ENCODE measurements at places on chromosomes 2 and 18.
A peak's percentile ranks its signal among the peaks of the same experiment; 100 is the strongest.

DNA sequence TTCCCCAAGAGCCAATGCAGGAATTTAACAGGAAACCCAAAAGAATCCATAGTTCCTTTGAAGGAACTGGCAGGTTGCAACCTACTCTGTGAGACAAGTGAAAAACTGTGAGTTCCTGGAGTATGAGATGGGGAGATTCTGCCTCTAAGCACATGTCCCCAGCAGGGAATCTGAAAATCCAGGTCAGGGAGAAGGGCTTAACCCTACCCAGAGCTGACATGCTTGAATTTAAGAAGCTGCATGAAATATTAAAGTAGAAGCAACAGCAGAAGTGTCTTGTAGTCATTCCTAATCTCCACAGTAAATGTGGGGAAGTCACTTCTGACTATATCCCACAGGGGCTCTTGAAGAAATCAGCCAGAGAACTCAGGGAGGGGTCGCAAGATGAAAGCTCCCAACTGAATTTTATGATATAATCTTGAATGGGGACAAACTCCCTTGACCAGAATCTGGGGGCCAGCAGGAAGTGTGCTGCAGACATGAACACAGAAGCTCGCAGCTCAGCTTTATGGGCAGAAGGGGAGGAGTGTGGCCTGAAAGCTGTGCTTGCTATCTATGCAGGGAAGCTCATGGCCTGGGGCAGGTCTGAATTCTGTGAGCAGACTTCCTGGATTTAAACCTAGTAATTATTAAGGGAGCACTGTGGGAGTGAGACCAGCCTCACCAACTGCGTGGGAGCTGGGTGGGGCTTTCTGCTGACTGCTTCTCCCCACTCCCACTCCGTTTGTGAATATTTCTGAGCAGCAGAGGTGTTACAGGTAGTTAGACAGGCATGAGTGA, 184.1 kb upstream of the KYNU start:
- DNase-seq, result no peak

DNA sequence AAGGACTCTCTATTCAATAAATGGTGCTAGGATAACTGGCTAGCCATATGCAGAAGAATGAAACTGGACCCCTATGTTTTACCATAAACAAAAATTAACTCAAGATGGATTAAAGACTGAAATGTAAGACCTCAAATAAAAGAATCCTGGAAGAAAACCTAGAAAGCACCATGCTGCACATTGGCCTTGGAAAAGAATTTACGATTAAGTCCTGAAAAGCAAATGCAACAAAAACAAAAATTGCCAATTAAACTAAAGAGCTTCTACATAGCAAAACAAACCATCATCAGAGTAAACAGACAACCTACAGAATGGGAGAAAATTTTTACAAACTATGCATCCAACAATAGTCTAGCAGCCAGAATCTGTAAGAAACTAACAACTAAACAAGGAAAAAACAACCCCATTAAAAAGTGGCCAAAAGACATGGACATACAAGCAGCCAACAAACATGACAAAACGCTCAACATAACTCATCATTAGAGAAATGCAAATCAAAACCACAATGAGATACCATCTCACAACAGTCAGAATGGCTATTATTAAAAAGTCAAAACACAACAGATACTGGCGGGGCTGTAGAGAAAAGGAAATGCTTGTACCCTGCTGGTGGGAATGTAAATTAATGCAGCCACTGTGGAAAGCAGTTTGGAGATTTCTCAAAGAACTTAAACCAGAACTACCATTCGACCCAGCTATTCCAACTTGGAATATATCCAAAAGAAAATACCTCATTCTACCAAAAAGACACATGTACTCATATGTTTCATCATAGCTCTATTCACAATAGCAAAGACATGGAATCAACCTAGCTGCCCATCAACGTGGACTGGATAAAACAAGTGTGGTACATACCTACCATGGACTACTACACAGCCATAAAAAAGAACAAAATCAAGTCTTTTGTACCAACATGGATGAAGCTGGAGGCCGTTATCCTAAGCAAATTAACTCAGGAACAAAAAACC, 30.6 kb downstream of the SEPTIN10 start:
- peak; percentile 30 for DNase-seq

DNA sequence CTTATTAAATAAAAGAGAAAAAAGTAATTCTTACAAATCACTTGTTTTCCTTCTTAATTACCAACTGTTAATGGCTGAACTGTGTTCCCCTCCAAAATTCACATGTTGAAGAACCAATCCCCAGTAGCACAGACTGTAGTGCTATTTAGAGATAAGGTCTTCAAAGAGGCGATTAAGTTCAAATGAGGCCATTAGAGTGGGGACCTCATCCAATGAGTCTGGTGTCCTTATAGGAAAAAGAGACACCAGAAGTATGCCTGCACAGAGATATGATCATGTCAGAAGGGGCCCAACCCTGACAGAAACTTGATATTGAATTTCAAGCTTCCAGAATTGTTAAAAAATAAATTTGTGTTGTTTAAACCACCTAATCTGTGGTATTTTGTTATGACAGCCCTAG, 89.8 kb downstream of the MEMO1 start:
- no peak for DNase-seq

- DNase-seq, result peak; percentile 67
These were observed 149.2 kb downstream of the FAM210A start for GRCh38 chr18:13577091-13577697.

DNA sequence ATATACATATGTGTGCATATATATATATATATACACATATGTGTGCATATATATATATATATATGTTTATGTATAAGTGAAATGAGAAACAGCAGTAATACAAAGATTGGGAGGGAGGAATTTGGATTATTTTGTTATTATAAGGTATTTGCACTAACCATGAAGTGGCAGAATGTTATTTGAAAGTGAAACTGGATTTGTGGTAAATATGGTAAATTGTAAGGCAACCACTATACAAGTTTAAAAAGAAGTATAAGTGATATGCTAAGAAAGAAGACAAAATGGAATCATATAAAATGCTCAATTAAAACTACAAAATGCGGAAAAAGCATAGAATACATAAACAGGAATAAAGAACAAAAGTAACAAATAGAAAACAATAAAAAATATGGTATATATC, 37.5 kb downstream of the FBXO15 start:
- no peak for DNase-seq

DNA sequence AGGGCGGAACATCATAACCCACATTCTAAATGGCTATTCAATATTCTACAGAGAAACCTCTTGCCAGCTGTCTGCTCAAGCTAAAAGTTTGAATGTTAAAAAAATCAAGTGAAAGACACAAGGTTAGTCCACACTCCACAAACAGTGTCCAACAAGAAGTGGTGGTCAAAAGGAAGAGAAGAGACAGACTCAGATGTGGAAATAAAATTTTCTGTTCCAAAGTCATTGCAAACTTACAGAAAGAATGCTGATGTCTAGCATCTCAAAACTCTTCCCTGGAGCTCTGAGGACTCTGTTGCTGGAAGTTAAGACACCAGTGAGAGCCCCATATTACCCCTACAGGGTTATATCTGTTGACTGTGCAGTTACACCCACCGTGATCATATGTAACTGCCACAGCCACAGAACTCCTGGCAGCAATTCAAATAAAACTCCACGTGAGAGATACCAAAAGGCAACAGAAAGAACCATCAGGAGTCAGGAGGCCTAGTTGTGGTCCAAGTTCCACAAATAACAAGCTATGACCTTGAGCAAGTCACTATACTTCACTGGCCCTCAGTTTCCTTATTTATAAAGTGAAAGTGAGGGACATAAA, 60.9 kb downstream of the AAK1 start:
- no peak for DNase-seq

GRCh38 chr2:43458014-43458628, 137.7 kb downstream of the THADA start:
- peak; percentile 82 for DNase-seq
